MV-4-11 (cell line): ENCODE measurements at places on chromosomes 1 and 21.

- DNase-seq, result no peak
Measured at GRCh38 chr1:168688644-168689326, 40.2 kb downstream of the DPT start.

GRCh38 chr1:236002025-236002390 is 62.9 kb downstream of the NID1 start:
- DNase-seq, result no peak

GRCh38 chr1:104072915-104073371 is 323.2 kb downstream of the AMY1C start:
- no peak for DNase-seq

DNA sequence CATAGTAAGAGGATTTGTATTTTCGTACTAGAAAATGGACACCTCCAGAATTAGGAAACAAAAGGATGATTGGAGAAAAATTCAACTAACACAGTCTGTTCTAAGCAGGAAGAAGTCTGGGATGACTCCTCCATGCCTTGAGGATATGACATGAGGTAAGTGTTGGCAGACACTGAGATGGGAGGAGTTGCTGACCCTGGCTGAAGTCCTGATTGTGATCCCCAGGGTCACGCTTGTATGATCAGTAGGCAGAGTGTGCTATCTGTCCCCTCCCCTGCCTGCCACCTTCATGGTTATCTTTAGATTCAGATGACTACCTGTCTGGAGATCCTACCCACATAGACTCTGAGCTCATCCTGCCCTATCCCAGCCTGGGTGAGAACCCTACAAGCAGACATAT is 249.1 kb downstream of the C1orf94 start:
- DNase-seq, result no peak
